ENCODE measurements at places on chromosomes 7 and 10. TPM values are rescaled to one million over a fixed set of nuclear protein-coding genes. Genes with fewer than 3 reads are reported as not detected.

GRCh38 chr7:18302097-18302496 lies 193.5 kb upstream of the HDAC9 start:
- no peaks in the 10 kb centered on the region for H3K4me1 ChIP-seq
- H3K27me3 ChIP-seq, result no peaks in the 10 kb centered on the region
- H3K4me3 ChIP-seq, result no peak overlapping the region
- no peaks in the 10 kb centered on the region for H3K36me3 ChIP-seq
- no peak for DNase-seq

DNA sequence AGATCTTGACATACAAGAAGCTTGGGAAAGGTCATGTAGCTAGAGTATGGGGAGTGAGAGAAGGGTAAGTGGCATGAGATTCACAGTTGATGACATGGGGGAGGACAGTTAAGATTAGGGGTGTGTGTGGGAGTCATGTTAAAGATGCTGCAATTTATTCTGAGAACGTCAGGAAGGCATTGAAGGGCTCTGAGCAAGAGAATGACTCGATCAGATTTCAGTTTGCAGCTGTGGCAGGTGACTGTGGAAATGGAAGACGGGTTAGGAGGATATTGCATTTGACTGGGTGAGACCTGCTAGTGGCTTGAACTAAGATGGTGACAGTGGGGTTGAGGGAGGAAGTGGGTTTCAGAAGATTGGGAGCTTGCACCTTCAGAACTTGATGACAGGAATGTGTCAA lies 5.6 kb downstream of the CDC123 start:
- no peak for DNase-seq
- H3K4me3 ChIP-seq, result no peak overlapping the region
- no peaks in the 10 kb centered on the region for H3K27me3 ChIP-seq
- H3K27ac ChIP-seq, result no peak overlapping the region
- no peaks in the 10 kb centered on the region for H3K36me3 ChIP-seq

DNA sequence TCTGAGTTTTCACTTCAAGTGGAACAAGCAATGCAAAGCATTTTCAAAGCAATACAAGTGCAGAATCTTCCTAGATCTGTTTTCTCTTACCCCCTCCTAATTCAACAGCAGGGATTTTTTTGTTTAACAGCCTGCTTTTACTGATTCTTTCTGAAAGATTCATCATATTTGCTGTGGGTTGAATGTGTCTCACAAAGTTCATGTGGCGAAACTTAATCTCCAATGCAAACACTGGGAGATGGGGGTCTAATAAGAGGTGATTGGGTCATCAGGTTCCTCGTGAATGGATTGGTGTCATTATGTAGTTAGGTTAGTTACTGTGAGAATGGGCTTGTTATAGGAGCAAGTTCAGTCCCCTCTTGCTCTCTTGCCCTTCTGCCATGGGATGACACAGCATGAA lies 107.6 kb downstream of the CNNM2 start:
- no peaks in the 10 kb centered on the region for H3K36me3 ChIP-seq
- no peak overlapping the region for H3K4me3 ChIP-seq
- H3K27ac ChIP-seq, result no peak overlapping the region
- H3K27me3 ChIP-seq, result no peaks in the 10 kb centered on the region
- DNase-seq, result no peak

- no peak overlapping the region for H3K27ac ChIP-seq
- DNase-seq, result no peak
- no peaks in the 10 kb centered on the region for H3K36me3 ChIP-seq
- no peaks in the 10 kb centered on the region for H3K4me1 ChIP-seq
- H3K27me3 ChIP-seq, result no peaks in the 10 kb centered on the region
Measured at GRCh38 chr7:122289426-122289825, 15.1 kb downstream of the FEZF1 start.

DNA sequence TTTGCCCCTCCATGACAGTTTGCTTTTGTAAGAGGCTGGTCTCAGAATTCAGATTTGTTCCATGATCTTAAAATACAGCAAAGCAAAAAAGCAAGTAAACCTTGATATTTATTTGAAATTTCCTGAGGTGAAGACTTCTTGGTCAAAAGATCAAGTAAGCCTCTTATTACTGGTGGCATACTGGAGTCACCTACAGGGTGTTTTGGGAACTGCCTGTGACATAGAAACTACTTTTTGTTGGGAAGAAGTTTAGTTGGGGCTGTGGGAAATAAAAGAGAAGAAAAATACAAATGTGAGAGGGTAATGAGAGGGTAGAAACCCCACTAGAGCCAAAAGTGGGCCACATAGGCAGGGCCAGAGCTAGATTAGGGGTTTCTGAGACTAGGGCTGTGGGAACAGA lies 217.9 kb downstream of the OTUD1 start:
- H3K4me3 ChIP-seq, result no peak overlapping the region
- H3K36me3 ChIP-seq, result no peaks in the 10 kb centered on the region
- H3K27ac ChIP-seq, result no peak overlapping the region
- H3K4me1 ChIP-seq, result no peaks in the 10 kb centered on the region
- DNase-seq, result no peak

- no peak for DNase-seq
- no peak overlapping the region for H3K27ac ChIP-seq
- no peaks in the 10 kb centered on the region for H3K36me3 ChIP-seq
- H3K4me3 ChIP-seq, result no peak overlapping the region
- H3K4me1 ChIP-seq, result no peaks in the 10 kb centered on the region
Measured at GRCh38 chr7:87831097-87831496, 45.1 kb downstream of the SLC25A40 start.

GRCh38 chr10:5159126-5159525 lies 25.8 kb downstream of the AKR1C8 start:
- no peaks in the 10 kb centered on the region for H3K4me1 ChIP-seq
- H3K27me3 ChIP-seq, result no peaks in the 10 kb centered on the region
- H3K4me3 ChIP-seq, result no peak overlapping the region
- no peak for DNase-seq

Gene TDRD1
- 1.7 TPM for total RNA-seq

Gene HIPK2
- 29.9 TPM for total RNA-seq

Gene METTL27
- total RNA-seq, result 17.3 TPM
